ENCODE measurements at places on chromosomes 13 and 19. TPM values are rescaled to one million over a fixed set of nuclear protein-coding genes. Genes with fewer than 3 reads are reported as not detected.

DNA sequence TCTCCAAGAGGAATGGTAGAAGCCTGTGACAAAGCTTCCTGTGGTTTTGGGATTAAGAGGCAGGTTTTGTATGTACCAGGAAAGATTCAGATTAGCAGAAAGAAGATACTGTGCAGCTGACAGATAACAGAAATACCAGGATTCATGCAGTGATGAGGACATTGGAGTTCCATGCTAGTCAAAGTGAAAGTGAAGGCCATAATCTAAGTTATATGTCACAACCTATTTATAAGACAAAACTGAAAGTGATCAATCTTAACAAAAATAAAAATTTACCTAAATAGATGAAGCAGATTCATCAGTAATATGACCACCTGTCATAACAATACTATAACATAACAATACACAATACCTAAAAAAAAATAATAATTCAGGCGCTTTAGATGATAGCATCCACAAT, 1305.2 kb upstream of the PCDH9 start:
- DNase-seq = no peak
- no peaks in the 10 kb centered on the region for H3K4me1 ChIP-seq
- H3K27ac ChIP-seq = no peak overlapping the region
- H3K36me3 ChIP-seq = no peaks in the 10 kb centered on the region
- no peaks in the 10 kb centered on the region for H3K27me3 ChIP-seq
- H3K4me3 ChIP-seq = no peak overlapping the region

- peak overlapping the region; percentile 66 for H3K4me3 ChIP-seq
- H3K27me3 ChIP-seq = peaks cover 13% of the 10 kb centered on the region
- DNase-seq = peak; percentile 55
These were observed 8.3 kb downstream of the TNFRSF19 start for GRCh38 chr13:23578411-23579071.

- no peak overlapping the region for H3K4me3 ChIP-seq
- H3K27me3 ChIP-seq = peaks cover 81% of the 10 kb centered on the region
- H3K4me1 ChIP-seq = no peaks in the 10 kb centered on the region
- H3K36me3 ChIP-seq = no peaks in the 10 kb centered on the region
- H3K27ac ChIP-seq = no peak overlapping the region
- no peak for DNase-seq
These were observed 26.6 kb downstream of the SIGLEC7 start for GRCh38 chr19:51168564-51169282.

ZSWIM9 gene
- total RNA-seq = 12.0 TPM

PGLYRP1 gene
- total RNA-seq = not detected

GRCh38 chr13:70708775-70709174, 600.5 kb upstream of the KLHL1 start:
- no peak overlapping the region for H3K27ac ChIP-seq
- no peaks in the 10 kb centered on the region for H3K4me1 ChIP-seq
- H3K36me3 ChIP-seq = no peaks in the 10 kb centered on the region
- no peak overlapping the region for H3K4me3 ChIP-seq

DNA sequence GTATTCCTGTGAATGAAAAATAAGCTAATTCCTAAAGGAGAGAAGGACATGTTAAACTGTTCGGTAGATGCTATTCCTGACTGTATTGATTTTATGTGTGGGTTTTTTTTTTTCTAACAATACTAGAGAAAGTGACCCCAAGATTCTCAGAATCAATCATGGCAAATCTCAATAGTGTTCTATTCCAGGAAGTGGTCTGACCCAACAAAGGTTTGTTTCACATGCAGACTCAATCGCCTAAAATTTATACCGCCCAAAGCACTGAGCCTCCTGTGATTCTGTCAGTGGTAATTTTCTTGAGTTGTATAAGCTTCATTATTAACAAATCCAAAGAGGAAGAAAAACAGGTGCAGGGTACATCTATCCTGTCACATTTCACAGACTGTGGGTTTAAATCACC, 293.7 kb downstream of the SUCLA2 start:
- H3K27ac ChIP-seq = no peak overlapping the region
- no peak for DNase-seq
- H3K27me3 ChIP-seq = no peaks in the 10 kb centered on the region
- H3K36me3 ChIP-seq = no peaks in the 10 kb centered on the region
- H3K4me3 ChIP-seq = no peak overlapping the region
- H3K4me1 ChIP-seq = peaks cover 12% of the 10 kb centered on the region

- peak; percentile 100 for DNase-seq
- H3K4me1 ChIP-seq = peaks cover 16% of the 10 kb centered on the region
- peak overlapping the region; percentile 88 for H3K4me3 ChIP-seq
- H3K36me3 ChIP-seq = no peaks in the 10 kb centered on the region
These were observed 6.2 kb downstream of the HRC start for GRCh38 chr19:49148784-49149651.

EDNRB gene
- not detected for total RNA-seq

DNA sequence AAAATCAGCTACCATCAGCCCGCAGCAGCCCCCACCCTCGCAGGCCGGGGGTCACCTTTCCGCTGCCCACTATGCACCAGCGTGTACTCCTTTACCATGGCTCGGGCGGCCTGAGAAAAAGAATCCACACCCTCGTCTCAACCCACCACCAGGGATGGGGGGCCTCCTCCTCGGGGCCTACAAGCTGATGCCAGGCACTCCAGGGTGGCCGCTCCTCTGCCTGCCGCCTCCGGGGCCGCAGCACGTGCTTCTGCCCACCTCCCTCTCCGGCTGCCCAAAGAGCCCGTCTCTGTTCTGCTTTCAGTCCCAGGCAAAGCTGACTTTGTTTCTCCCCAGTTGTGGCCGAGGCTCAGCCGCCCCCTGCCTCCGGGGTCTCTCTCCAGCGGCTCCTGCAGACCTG, 11.1 kb upstream of the MEX3D start:
- no peaks in the 10 kb centered on the region for H3K36me3 ChIP-seq
- peaks cover 12% of the 10 kb centered on the region for H3K4me1 ChIP-seq
- DNase-seq = no peak
- no peaks in the 10 kb centered on the region for H3K27me3 ChIP-seq
- no peak overlapping the region for H3K4me3 ChIP-seq

DNA sequence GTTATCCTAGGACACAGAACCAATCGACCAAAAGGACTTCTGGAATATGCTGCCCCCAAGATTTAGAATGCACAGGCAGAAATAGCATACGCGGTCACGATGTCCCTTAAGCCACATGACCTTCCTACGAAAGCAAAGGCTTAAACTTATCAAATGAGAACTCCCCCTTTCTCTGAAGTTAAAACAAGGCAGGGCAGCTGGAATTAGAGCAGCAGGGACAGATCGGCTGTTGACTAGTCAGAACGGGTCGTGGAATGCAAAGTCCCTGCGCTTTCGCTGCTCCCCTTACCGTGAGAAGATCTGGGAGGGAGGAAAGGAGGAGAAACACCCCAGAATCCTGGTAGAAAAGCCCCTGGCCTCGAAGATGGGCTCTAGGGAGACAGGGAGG, 799 bp upstream of the USPL1 start:
- H3K4me3 ChIP-seq = peak overlapping the region; percentile 72
- peak overlapping the region; percentile 98 for H3K27ac ChIP-seq
- peaks cover 4% of the 10 kb centered on the region for H3K36me3 ChIP-seq
- H3K27me3 ChIP-seq = no peaks in the 10 kb centered on the region

DNA sequence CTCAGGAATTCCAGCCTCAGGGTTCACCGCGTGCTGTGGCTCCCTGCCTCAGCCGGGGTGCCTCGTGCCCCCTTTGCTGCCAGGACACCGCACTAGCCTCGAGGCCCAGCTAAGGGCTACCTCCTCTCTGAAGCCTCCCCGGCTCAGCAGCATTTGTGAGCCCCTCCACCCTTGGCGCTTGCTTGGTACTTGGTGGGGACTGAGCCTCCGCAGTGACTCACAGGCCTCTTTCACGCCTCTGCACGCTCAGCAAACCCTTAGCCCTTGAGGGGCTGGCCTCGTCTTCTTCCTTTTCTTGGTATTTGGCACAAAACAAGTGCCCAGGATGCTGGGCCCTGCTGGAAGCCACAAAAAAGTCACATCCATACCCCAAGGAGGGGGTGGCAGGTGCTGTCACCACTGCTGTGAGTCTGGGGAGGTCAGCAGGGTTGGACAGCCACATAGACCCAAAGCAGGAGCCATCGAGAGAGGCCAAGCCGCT, 85.4 kb upstream of the TM9SF2 start:
- no peaks in the 10 kb centered on the region for H3K4me1 ChIP-seq
- DNase-seq = no peak
- H3K36me3 ChIP-seq = no peaks in the 10 kb centered on the region
- H3K27ac ChIP-seq = no peak overlapping the region

GRCh38 chr19:35963514-35963913, 27.3 kb downstream of the LRFN3 start:
- H3K27ac ChIP-seq = no peak overlapping the region
- H3K4me3 ChIP-seq = no peak overlapping the region
- no peaks in the 10 kb centered on the region for H3K4me1 ChIP-seq

NALCN gene
- total RNA-seq = 8.8 TPM

GRCh38 chr13:99347335-99347878, 40.2 kb upstream of the GPR183 start:
- no peak overlapping the region for H3K27ac ChIP-seq
- H3K36me3 ChIP-seq = 0 out of 2 replicates have a peak, but pooled peaks cover 12% of the 10 kb centered on the region
- H3K27me3 ChIP-seq = no peaks in the 10 kb centered on the region
- H3K4me3 ChIP-seq = no peak overlapping the region
- no peaks in the 10 kb centered on the region for H3K4me1 ChIP-seq

DNA sequence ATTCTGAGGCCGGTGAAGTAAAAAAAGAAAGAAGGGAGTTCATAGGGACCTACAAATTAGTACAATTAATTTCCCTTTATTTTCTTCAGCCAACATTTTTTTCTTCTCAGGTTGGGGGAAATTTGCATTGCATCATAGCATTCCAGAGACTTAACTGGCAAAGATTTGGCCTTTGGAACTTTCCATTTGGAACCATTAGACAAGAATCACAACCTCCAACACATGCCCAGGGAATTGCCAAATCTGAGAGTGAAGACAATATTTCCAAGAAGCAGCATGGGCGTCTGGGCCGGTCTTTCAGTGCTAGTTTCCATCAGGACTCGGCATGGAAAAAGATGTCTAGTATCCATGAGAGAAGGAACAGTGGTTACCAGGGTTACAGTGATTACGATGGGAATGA, 6.4 kb upstream of the ERCC5 start:
- no peak overlapping the region for H3K27ac ChIP-seq
- no peaks in the 10 kb centered on the region for H3K4me1 ChIP-seq
- H3K27me3 ChIP-seq = no peaks in the 10 kb centered on the region
- H3K36me3 ChIP-seq = no peaks in the 10 kb centered on the region
- H3K4me3 ChIP-seq = no peak overlapping the region

- 0 out of 2 replicates have a peak, but pooled peaks cover under 1% of the 10 kb centered on the region for H3K27me3 ChIP-seq
- H3K4me1 ChIP-seq = no peaks in the 10 kb centered on the region
- H3K4me3 ChIP-seq = no peak overlapping the region
These were observed 125.7 kb downstream of the TNFRSF19 start for GRCh38 chr13:23695711-23696464.

DNA sequence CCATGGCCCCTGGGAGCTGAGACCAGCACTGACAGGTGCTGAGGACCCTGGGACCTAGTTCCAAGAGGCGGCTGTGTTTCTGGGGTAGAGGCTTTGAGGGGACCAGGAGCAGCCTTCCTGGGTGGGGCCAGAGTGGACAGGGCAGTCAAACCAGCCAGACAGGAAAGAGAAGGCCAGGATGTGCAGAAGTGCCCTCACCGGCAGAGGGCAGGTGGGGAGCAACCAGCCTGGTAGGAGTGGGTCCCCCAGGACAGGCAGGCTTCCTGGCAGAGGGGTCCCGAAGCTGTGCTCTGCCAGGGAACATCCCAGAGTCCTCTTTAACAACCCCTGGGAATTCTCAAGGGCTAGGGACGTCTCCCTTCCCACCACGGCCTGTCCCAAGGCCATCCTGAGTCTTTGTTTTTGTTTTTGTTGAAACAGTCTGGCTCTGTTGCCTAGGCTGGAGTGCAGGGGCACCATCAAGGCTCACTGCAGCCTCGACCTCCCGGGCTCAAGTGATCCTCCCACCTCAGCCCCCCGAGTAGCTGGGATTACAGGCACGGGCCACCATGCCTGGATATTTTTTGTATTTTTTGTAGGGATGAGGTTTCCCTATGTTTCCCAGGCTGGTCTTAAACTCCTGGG, 3.0 kb upstream of the HIPK4 start:
- peak; percentile 85 for DNase-seq
- H3K36me3 ChIP-seq = no peaks in the 10 kb centered on the region
- no peaks in the 10 kb centered on the region for H3K27me3 ChIP-seq
- H3K4me1 ChIP-seq = peaks cover 18% of the 10 kb centered on the region
- peak overlapping the region; percentile 40 for H3K4me3 ChIP-seq
- peak overlapping the region; percentile 33 for H3K27ac ChIP-seq

DNA sequence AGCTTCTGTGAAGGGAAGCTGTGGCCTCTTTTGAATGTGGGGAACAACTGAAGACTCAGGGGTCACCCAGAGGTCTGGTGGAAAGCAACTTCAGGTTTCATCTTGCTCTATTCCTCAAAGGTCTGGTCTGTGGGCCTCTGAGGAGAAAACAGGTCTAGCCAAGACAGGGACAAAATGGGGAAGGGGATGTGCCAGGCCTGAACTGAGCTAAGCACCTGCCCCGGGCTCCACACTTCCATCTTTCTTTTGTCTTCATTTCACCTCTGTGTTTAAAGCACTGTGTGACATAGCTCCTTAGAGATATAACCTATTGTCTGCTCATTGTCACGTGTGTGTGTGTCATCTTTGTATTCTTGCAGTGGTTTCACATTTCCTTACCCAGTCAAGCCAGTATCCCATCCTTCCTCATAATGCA, 19.9 kb upstream of the GDF15 start:
- no peak overlapping the region for H3K4me3 ChIP-seq
- peaks cover 50% of the 10 kb centered on the region for H3K4me1 ChIP-seq
- no peaks in the 10 kb centered on the region for H3K27me3 ChIP-seq

- H3K27ac ChIP-seq = no peak overlapping the region
- H3K4me3 ChIP-seq = no peak overlapping the region
- no peak for DNase-seq
- H3K36me3 ChIP-seq = no peaks in the 10 kb centered on the region
- no peaks in the 10 kb centered on the region for H3K4me1 ChIP-seq
- peaks cover 22% of the 10 kb centered on the region for H3K27me3 ChIP-seq
These were observed 1070.7 kb downstream of the UQCRFS1 start for GRCh38 chr19:28142258-28142657.

ARL11 gene
- 3.7 TPM for total RNA-seq

- DNase-seq = no peak
- H3K27me3 ChIP-seq = no peaks in the 10 kb centered on the region
- H3K4me1 ChIP-seq = 0 out of 2 replicates have a peak, but pooled peaks cover 4% of the 10 kb centered on the region
- H3K36me3 ChIP-seq = no peaks in the 10 kb centered on the region
- no peak overlapping the region for H3K4me3 ChIP-seq
These were observed 79.5 kb upstream of the SERP2 start for GRCh38 chr13:44293908-44294735.

TIMM50 gene
- total RNA-seq = 85.5 TPM

- no peaks in the 10 kb centered on the region for H3K36me3 ChIP-seq
- H3K4me3 ChIP-seq = no peak overlapping the region
- DNase-seq = no peak
- no peak overlapping the region for H3K27ac ChIP-seq
These were observed 360.9 kb downstream of the FGF9 start for GRCh38 chr13:22031702-22032286.

INAFM1 gene
- 21.3 TPM for total RNA-seq

Data from PC-9 (cell line).